Natural killer cell treated with Interleukin-12 subunit alpha and Interleukin-12 subunit beta and Interleukin-15 and Interleukin-18, amount 100 ng/mL, for 72 hours (primary cell): ENCODE measurements at places on chromosomes 4 and X. TPM values are rescaled to one million over a fixed set of nuclear protein-coding genes. Genes with fewer than 3 reads are reported as not detected.

Gene S100P
- 5.1 TPM for total RNA-seq

Gene DGAT2L6
- not detected for total RNA-seq

GRCh38 chr4:105193536-105193935, 46.9 kb downstream of the TET2 start:
- no peak for DNase-seq

- no peak for DNase-seq
Measured at GRCh38 chrX:104567506-104567905, 1.5 kb downstream of the IL1RAPL2 start.

GRCh38 chr4:116358633-116359222, 726.6 kb downstream of the TRAM1L1 start:
- no peak for DNase-seq

DNA sequence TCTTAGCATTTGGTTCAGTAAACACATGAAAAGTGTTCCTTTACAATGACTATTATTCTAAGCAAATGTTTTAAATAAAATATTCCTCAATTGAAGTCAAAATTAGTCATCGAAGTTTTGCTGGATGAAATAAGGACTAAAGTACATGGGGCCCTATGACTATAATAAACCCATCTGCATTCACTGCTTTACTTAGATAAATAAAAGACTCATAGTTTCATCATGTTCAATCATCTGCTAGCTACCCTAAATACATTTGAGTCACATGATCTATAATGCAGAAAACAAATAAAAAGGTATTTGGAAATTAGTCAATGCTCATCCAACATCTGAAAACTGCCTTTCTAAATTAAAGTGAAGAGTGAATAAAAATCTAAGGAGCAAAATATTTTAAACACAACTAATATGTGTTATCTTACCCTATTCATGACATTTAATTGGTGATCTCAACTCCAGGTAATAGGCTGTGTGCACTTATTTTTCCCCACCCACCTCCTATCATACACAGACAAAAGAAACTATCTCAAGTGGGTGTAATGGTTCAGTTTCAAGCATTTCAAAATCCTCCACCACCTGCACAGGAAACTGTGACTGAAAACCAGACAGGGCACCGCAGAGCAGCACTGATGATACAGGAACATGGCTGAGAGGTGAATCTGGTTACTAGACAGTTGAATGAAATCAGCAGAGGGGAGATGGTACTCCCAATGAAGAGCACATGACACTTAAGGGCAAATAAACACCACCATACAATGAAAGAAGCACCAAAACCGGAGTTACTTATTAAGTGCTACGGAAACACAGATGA, 78.6 kb downstream of the CAMK2D start:
- DNase-seq: peak; percentile 65

GRCh38 chrX:124925681-124926080, 394.0 kb upstream of the TEX13C start:
- DNase-seq: no peak

DNA sequence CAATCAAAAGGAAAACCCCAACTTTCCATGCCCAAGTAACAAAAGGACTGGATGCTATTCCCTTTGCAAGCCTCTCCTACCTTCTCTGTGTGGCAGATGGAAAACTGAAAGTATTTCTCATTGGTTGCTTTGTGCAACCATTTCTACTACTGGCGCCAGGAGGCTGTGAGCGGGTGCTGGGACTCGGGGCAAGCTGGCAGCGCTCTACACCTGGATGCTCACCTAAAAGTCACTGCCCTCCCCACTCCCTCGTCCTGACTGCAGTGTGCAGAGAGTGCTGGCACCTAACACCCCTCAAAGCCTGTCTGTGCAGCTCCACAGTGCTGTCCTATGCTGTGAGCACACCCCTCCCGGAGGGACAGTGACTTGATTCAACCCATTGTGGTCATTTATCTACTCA, 54.2 kb upstream of the STS start:
- DNase-seq: no peak

DNA sequence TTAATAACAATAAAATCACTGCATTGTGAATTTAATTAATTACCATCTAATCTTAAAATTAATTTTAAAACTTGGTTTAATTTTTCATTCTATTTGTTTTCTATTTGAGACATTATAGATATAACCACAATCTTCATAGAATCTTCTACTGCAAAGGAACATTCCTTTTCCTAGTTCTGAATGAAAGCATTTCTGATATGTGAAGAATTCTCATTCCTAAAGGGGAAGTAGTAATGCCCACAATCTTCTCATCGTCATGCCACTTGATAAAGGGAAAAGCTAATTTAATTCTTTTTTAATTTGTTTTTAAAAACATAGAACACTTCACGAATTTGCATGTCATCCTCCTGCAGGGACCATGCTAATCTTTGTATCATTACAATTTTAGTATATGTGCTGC, 23.7 kb downstream of the MGARP start:
- DNase-seq: no peak
